ENCODE measurements at places on chromosomes 3 and 15.
A peak's percentile ranks its signal among the peaks of the same experiment; 100 is the strongest.

DNA sequence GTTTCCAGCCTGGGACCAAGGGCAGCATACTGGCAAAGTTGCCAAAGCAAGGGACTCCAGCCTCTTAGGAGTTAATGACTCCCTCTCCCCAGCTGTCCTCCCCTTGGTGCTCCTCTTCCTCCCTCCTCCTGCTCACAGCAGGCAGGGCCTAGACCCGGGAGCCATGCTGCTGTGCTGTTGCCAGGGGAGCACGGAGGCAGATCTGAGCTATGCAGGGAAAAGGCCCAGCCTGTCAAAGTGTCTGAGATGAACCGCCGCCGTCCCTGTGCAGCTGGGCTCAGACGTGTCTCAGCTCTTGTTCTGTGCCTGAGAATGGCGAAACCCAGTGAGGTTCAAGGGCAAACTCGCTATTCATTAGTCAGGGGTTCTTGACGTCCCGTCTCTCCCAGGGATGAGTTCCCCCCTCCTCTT lies 60.8 kb upstream of the POLG start:
- no peak for DNase-seq

- DNase-seq, result no peak
Observed at GRCh38 chr15:63803106-63803886, 30.5 kb downstream of the HERC1 start.

DNA sequence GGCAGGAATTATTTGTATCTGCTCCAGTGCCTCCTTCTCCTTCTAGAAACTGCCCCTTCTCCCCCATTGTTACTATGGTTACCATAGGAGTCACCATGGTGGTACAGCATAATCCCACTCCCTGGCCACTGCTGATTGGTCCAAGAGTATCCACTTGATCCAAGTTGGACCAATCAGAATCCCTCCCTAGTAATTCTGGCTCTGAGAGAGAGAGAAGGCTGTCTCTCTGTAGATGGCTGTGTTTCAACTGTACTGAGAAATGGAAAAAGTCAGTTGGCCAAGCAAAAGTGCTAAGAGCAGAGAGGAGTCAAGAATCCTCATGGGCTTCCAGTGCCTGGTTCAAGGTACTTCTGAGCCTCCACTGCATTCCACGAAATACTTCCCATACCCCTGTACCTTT lies 120.6 kb upstream of the SPATA12 start:
- no peak for DNase-seq

DNA sequence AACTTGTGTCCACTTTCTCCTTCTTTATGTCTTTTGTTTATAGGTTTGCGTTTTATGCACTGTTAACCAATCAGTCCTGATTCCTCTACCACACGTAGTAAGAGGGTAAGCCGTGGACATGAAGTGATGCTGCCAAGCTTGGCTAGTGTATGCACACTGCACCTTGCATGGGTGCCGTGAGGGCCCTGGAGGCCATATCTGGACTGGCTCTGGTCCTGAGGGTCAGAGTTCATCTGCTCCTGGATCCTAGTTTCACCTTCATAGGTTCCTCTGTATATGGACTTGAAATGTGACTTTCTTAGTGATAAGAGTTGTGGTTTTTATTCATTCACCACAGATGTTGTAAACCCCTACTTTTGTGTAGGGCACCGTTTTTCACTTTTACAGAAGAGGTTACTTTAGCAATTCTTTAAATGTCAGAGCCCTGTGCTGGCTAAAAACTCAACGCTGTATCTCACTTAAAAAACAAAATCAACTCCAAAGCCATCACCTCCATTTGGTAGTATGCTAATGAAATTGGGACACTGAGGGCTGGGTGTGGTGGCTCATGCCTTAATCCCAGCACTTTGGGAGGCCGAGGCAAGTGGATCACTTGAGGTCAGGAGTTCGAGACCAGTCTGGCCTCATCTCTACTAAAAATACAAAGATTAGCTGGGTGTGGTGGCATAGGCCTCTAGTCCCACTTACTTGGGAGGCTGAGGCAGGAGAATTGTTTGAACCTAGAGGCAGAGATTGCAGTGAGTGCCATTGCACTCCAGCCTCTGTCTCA lies 22.9 kb downstream of the SIAH2 start:
- DNase-seq, result no peak

GRCh38 chr15:85316244-85316934 lies 64.0 kb upstream of the AKAP13 start:
- peak; percentile 18 for DNase-seq

GRCh38 chr3:120820748-120821147 lies 78.2 kb downstream of the GTF2E1 start:
- no peak for DNase-seq

- DNase-seq, result no peak
Observed at GRCh38 chr3:139655909-139656595, 21.7 kb downstream of the NMNAT3 start.

DNA sequence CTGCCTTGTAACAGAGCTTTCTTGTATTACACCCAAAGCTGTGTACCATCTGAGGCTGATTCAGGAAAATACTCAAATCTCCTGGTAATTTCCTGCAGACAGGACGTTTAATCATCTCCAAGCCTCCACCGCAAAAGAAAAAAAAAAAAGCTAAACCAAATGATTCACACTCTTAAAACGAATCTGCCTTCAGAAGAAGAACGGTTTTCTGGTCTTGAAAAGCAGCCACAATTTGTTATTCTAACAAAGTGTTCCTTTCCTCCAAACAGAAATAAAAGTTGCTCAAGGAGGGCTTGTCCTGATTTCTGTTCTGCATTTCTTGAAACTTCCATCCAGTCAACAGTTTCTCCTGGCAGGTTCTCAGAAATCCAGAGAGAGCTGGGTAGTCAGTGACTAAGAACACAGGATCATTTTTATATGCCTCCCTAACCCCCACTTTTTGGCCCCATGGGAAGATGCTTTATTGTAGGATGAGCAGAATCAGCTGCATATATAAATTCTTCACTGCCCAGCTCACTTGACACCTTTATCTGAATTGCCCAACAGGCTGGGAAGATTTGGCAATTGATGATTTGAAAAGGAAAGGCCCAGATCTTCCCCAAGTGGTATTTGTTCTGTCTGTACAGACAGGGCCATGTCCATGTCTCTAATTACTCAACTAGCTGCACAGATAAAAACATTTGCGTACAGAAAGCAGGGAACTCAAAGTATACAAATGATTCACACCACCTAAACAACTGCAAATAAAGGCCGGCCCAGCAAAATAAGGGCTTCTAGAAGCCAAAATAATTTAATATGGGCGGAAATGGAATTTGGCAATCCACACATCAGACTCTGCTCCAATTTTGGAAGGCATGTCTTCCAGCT lies 41.0 kb upstream of the PRICKLE2 start:
- DNase-seq, result no peak

- peak; percentile 59 for DNase-seq
Observed at GRCh38 chr3:112640930-112641801, at the start of gene CCDC80. Gene CCDC80, minus strand, starts transcription at chr3:112641143. Its CDS starts 1,238 bp downstream, at chr3:112639905.

GRCh38 chr3:192068464-192069254 lies 607.7 kb downstream of the PYDC2 start:
- DNase-seq, result no peak

DNA sequence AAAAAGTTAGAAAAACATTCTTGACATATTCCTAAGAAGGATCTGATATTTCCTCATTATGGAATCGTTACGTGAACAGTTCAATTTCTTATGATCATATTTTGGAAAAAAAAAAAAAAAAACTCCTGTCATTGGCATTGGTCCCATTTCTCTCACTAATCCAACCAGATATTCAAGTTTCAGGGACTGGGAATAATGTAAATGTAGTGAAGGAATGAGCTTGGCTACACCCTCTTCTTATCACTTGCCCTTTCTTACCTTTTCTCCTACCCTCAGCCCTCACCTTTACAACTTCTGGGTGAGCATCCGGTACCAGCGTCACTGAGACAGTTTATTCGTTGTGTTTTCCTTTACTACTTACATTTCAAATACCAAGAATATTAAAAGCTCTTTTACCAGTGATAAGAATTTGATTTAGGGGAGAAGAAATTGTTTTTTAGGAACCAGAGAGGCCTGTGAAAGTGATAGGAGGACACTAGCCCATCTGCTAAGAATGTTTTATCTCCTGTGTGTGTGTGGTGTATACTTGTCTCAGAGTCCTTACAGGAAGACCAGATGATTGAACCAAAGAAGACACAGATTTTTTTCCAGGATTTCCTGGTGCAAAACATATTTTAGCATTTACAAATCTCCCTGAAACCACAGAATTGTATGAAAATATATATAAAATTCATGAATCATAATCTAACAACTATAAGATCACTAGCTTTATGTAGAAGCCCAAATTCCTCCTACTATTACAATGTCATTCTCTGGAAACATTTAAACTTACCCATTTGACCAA lies 946.7 kb downstream of the ZPLD1 start:
- no peak for DNase-seq

GRCh38 chr3:117442566-117442965 lies 733.0 kb downstream of the TUSC7 start:
- no peak for DNase-seq

DNA sequence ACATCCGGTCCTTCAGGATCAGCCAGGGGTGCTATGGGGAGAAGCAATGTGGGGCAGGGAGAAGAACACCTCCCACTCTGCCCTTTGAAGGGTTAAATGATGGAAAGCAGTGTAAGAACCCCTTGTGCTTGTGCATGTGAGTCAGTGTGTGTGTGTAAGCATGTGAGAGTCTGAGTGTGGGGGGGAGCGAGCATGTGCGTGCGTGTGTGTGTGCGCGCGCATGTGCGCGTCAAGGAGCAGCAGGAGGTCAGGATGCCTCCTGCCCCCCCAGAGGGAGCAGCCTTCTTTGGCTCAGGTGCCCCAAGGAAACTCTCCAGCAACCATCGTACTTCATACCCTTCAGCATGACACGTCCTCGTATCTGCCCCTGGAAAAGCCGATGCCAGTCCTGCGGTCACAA lies 30.3 kb downstream of the GALNT15 start:
- no peak for DNase-seq

DNA sequence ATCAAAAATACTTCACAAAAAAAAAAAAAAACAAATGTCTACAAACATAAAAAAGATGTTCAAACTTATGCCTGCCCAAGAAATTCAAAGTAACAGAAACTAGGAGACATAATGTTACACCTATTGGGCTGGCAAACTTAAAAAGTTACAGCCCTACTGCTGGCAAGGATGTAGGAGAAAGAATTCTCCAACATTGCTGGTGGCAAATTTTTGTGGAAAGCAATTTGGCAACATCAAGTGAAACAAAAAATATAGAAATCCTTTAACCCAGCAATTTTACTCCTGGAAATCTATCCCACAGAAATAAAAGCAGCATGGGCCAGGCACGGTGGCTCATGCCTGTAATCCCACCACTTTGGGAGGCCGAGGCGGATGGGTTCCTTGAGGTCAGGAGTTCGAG lies 73.2 kb downstream of the STAG1 start:
- DNase-seq, result no peak

GRCh38 chr15:53046153-53046790 lies 256.1 kb upstream of the ONECUT1 start:
- no peak for DNase-seq

DNA sequence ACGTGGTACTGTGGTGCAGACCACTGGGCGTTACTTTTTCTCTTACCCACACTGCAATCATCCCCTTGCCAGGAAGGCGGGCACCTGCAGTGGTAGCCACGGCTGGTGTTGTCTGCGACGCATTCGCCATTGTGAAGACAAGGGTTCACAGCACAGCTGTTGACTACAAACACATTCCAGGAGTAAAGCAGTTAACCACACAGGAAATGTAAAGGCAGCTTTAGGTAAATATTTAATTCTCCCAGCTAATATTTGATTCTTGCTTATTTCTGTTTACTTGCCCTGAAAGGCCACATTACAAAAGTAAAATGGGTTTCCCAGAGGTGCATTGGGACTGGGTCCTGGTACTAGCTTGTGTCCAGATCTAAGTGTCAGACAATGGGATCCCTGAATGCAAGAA lies 45.4 kb downstream of the HEG1 start:
- DNase-seq, result no peak

GRCh38 chr3:150447084-150447483 lies 39.0 kb downstream of the TSC22D2 start:
- DNase-seq, result no peak

GRCh38 chr15:31098491-31098917 lies 3.0 kb downstream of the TRPM1 start:
- no peak for DNase-seq

- DNase-seq, result no peak
Observed at GRCh38 chr3:19025441-19025840, 122.9 kb upstream of the KCNH8 start.

- DNase-seq, result no peak
Observed at GRCh38 chr3:71271596-71271995, 311.9 kb downstream of the FOXP1 start.

- DNase-seq, result no peak
Observed at GRCh38 chr3:72604328-72604727, 243.9 kb downstream of the SHQ1 start.

- DNase-seq, result no peak
Observed at GRCh38 chr3:185292238-185292637, 38.4 kb upstream of the EHHADH start.

- DNase-seq, result no peak
Observed at GRCh38 chr3:42517117-42517516, 14.7 kb downstream of the VIPR1 start.

GRCh38 chr15:60374209-60374608 lies 23.6 kb downstream of the ANXA2 start:
- no peak for DNase-seq

GRCh38 chr3:76941376-76941775 lies 98.5 kb upstream of the ROBO2 start:
- DNase-seq, result no peak

DNA sequence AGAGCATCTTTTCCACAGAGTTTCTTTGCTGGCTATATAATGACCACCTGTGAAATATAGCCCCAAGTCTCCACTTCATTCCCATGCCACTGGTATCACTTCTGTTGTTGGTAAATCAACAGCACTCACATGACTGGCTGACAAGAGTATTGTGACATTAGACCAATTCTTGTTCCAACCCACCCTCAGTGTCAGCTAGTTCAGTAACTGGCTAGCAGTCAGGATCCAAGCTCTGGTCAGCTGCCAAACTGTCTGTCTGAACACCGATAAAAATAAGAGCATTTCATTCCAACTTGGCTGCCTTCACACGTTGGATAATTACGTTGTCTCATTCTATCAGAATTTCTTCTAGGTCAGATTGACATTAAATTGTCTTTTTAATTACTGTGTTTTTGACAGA lies 166.5 kb downstream of the USP13 start:
- DNase-seq, result no peak

DNA sequence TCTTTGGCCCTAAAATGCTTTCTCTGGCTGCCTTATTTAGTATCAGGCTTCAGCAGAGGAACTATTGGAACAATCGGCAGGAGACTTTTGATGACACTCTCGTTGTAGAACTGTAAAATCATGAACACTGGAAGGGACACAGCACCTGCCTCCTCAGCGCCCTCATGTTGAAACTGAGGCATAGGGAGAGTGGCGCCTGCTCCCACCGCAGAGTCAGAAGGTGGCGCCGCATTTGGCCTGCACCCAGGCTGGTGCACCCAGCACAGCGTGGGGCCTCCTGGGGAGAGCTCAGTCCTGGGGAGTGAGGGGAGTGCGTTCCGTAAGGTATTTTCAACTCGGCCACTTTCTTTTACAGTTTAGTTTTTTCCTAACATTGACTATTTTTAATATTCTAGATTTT lies 78.2 kb upstream of the BLM start:
- no peak for DNase-seq

Data from HCT116 (cell line).